ENCODE measurements at places on chromosomes 16 and 17. TPM values are rescaled to one million over a fixed set of nuclear protein-coding genes. Genes with fewer than 3 reads are reported as not detected.

The PDIA2 gene
- total RNA-seq = 10.8 TPM

The MRPL12 gene
- total RNA-seq = 4.9 TPM

The YBX2 gene
- 1.2 TPM for total RNA-seq

The CDK5RAP3 gene
- total RNA-seq = 67.6 TPM

The PRAC1 gene
- total RNA-seq = not detected

The OTOA gene
- total RNA-seq = 0.25 TPM

The ASGR1 gene
- 11.3 TPM for total RNA-seq

The RGS11 gene
- total RNA-seq = 9.6 TPM
